ENCODE measurements at places on chromosomes 12 and 14. TPM values are rescaled to one million over a fixed set of nuclear protein-coding genes. Genes with fewer than 3 reads are reported as not detected.
A peak's percentile ranks its signal among the peaks of the same experiment; 100 is the strongest.

The ADIPOR2 gene
- 76.0 TPM for total RNA-seq

DNA sequence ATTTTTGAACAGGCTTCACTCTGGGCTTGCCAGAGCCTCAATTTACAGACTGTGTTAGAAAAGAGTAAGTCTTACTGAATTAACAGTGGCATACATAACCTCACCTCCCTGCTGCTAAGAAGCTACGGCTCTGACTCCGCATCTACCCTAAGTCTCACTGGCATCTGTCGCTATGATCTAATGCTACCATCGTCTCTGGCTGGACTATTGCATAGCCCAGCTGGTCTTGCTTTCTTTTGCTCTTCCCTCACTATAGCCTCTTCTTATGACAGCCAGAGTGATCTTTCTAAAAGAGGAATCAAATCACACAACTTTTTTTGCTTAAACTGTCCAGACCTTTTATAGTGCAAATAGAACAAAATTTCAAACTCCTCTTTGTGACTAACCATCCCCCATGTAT, 81.1 kb downstream of the SLC24A4 start:
- DNase-seq = no peak

DNA sequence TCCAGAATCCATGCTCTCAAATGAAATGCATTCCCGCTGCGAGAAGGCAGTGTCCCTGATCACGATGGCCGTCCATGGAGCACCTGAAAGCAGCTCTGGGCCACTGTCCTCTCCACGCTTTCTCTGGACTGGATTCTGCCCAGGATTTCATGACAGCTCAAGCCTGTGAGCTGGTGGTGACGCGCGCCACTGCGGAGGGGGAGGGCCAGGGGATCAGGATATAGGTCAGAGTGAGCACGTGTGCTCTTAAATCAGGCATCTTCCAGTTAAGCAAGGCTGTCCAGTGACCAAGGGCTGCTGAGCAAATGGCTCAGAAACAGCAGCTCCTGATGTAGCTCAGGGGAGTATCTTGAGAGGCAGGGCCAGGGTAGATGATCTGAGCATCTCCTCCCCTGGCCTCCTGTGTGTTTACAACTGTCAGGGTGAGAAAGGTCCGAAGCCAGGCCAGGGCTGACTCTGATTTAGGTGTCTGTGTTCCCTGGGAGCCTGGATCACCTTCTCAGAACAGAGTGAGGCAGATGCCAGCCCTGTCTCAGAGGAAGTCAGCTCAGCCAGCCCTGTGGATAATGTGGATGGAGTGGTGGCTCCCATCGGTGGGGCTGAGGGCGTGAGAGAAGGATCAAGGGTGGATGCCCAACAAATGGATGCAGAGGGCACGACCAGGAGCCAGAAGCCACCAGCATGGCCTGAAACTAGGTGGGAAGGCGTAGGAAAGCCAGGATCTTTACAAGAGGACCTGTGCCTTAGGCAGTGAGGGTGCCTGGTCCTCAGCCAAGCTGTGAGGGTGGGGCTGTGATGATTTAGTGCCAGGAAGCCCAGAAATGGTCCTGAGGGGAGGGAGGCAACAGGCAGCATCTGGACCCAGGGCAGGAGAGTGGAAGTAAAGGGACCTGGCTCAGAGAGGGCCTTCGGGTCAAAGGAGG, 55.3 kb downstream of the ELK3 start:
- DNase-seq = no peak

DNA sequence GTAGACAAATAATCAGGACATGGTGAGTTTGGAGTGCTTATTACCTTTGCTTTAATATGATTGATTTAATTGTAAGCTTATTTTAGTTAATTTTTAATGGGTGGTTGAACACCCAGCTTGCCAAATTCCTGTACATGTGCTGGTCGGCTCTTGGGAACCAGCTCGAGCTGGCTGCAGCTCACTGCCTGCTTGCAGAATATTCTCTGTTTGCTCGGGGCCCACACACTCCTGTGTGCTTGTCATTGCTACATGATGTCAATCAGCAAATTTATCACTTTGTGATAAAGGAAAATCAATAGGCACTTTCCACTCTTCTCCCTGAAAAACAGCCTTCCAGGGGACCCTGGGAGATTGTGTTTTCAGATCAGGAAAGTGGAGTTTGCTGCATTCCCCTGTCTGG, 141.1 kb upstream of the LHX5 start:
- no peak for DNase-seq

- no peak for DNase-seq
Observed at GRCh38 chr14:104968541-104969401, 9.4 kb downstream of the AHNAK2 start.

DNA sequence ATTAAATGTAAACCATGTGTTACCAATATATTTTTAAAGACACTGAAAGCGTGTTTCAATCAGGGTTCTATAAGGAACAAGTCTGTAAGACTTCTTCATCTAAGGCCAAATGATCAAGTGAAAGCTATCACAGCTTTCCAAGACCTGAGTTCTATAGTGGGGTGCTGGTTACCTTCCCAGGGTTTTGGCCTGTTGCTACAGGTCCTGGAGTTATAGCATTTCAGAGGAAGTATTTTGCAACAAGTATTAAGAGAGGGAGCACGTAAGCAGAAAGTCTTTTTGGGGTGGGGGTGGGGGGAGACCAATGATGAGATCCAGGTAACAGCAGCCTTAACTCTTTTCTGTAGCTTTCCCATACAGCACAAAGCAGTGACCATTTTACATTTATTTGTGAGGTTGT, 43.8 kb downstream of the FOXN3 start:
- no peak for DNase-seq

The SYNJ2BP gene
- 13.6 TPM for total RNA-seq

- no peak for DNase-seq
Observed at GRCh38 chr12:47328831-47329545, 249.2 kb upstream of the AMIGO2 start.

The DDN gene
- total RNA-seq = 0.51 TPM

- DNase-seq = no peak
Observed at GRCh38 chr12:112978163-112979040, at the start of gene OAS2. Gene OAS2 (plus strand): TSS chr12:112978519. CDS start chr12:112978609, 90 bp downstream.

DNA sequence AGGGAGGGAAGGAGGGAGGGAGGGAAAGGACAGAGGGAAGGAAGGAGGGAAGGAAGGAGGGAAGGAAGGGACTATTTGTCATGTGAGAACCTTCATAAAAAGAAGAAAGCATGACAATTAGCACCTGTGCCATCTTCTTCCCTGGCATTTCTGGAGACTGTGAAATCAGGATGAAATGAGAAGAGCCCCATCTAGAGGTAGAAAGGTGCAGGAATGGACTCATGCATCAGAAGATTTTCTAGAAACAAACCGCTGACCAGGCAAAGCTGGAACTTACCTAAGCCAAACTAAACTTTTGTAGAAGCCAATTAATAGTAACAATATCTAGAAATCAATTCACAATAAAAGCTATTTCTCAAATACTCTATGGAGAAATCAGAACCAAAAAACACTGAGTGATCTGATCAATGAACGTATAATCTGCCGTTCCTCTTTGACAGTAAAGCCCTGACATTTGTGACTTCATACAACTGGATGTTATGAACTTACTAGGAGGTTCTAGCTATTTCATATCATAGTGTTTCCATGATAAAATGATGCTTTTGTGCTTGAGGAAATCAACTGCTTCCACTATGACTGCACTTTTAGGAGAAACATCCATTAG, 24.4 kb upstream of the CRACR2A start:
- peak; percentile 28 for DNase-seq

The CORO1C gene
- 165 TPM for total RNA-seq

The KRT83 gene
- 0.28 TPM for total RNA-seq

The FANCM gene
- total RNA-seq = 6.6 TPM

DNA sequence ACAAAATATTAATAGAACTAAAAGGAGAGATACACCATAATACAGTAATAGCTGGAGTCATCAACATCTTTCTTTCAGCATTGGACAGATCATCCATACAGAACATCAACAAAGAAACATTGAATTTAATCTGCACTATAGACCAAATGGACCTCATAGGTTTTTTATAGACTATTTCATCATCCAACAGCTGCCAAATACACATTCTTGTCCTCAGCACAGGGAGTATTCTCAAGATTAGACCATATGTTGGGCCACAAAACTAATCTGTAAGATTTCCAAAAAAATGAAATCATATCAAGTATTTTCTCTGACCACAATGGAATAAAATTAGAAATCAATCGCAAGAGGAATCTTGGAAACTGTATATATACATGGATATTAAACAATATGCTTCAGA, 86.9 kb downstream of the FSCB start:
- no peak for DNase-seq

- no peak for DNase-seq
Observed at GRCh38 chr12:6355491-6356373, 13.9 kb upstream of the TNFRSF1A start.

The ASCL1 gene
- total RNA-seq = not detected

DNA sequence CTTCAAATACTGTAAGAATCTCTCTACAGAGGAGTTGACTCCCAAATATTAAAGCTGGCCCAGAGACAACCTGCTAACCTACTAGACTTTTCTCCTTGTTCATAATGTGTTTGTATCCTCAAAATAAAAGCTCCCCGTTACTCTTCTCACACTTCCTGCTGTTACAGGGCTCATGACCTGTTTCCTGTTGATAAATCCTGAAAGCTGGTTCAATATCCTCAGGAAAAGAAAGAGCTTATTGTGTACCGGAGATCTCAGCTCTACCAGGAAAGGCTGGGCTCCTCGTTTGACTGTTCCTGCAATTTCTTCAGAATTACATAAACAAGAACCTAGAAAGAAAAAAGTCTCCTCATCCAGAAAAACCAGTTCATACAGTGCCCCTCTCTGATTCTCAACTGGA, 30.8 kb downstream of the CLEC1A start:
- no peak for DNase-seq
